ENCODE measurements at places on chromosomes 5 and 9. TPM values are rescaled to one million over a fixed set of nuclear protein-coding genes. Genes with fewer than 3 reads are reported as not detected.

DNA sequence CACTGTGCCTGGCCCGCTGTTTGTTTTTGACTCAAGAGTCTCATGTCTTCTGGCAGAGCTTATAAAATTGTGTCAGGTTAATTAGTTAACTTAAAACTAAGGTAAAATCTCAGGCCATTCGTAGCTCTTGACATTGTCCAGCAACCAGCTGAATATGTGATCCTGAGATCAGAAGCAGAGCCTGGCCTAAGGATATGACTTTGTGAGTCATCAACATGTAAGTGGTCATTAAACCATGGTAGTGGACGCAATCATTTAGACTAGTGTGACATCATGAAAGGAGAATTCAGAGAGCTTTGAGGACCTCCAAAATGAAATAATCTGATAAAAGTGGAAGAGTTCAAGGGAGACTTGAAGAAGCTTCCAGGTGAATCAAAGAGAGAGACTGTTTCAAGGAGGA is 23.3 kb downstream of the SPZ1 start:
- DNase-seq = no peak

DNA sequence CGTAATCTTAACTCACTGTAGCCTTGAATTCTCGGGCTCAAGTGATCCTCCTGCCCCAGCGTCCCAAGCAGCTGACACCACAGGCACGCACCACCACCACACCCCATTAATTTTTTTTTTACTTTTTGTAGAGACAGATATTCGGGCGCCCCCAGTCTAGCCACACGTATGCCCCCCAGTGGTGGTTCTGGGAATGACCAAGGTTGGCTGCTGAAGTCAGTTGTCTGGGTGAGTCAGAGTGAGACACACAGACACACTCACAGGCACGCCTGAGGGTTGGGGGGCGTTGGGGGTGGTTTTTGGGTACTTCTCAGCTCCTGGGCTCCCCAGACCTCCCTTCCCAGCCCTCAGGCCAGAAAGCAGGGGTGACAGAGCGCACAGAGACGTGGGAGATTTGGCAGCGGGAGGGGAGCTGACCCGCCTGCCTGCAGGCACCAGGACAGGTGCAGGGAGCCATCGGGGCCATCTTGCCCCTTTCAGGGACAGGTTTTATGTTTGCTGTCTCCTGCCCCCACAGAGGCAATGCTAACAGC is 4.2 kb upstream of the ENTPD8 start:
- peak; percentile 86 for DNase-seq

The KIAA0825 gene
- 2.2 TPM for total RNA-seq

GRCh38 chr5:136098176-136098575 is 34.5 kb upstream of the SMAD5 start:
- DNase-seq = no peak

GRCh38 chr5:82821846-82822633 is 255.2 kb downstream of the TMEM167A start:
- DNase-seq = no peak

DNA sequence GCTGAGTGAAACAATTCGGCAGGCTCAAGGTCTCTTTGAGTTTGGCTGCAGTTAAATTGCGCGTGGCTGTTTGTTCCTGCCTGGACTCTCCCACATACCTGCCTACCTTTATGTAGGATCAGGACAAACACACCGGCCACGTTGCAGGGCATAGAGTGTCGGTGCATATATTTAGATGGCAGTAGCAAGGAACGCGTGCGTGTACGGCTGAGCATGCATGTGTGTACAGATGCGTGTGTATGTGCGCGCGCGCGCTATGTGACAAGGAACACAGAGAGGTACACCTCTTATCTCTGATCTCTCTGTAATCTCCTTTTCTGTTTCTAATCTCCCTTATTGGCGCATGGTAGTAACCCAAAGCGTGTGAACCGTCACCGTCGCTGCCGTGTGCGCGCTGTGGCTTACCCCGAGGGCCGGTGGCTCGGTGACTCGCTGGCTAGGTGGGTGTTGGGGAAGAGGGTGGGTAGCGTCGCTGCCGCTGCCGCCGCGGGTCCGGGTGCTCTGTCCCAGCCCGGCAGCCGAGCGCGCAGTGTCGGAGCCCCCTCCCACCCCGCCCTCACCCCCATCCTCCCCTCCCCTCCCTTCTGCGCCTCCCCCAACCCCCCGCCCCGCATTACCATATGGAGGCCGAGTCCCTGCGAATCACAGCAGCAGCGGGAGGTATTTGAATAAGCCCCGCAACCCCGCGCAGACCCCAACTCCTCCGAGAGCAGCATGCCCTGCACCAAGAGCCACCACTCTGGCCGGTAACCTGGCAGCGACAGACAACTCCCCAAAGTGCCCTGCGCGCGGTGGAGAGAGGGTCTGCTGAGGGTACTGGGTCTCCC is 204.8 kb downstream of the MEF2C start:
- no peak for DNase-seq

DNA sequence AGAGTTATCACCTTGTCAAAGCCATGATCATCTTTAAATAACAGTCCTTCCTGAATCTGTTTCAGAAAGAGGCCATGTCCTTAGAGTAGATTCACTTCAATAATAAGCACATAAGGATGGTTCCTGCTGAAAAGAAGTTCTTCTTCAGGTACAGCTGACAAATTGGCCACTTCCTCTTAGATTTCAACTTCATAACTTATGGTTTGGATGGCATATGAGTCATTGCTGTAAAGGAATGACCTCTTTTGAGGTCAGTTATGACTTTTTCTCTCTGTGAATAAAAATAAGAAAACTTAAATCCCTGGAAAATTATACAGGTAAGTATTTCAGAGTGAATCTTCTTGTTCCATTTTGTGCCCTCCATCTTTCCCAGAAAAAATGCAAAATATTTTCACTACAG is 555.3 kb upstream of the ZNF462 start:
- no peak for DNase-seq

The LSM11 gene
- total RNA-seq = 1.5 TPM

The OR13C2 gene
- total RNA-seq = not detected

GRCh38 chr5:68557162-68557936 is 341.8 kb downstream of the PIK3R1 start:
- no peak for DNase-seq

The TSLP gene
- 6.0 TPM for total RNA-seq

The CORO2A gene
- total RNA-seq = 0.60 TPM

Data from Right ventricle myocardium inferior (tissue), 1 donor.